ENCODE measurements at places on chromosomes 2 and 18.

DNA sequence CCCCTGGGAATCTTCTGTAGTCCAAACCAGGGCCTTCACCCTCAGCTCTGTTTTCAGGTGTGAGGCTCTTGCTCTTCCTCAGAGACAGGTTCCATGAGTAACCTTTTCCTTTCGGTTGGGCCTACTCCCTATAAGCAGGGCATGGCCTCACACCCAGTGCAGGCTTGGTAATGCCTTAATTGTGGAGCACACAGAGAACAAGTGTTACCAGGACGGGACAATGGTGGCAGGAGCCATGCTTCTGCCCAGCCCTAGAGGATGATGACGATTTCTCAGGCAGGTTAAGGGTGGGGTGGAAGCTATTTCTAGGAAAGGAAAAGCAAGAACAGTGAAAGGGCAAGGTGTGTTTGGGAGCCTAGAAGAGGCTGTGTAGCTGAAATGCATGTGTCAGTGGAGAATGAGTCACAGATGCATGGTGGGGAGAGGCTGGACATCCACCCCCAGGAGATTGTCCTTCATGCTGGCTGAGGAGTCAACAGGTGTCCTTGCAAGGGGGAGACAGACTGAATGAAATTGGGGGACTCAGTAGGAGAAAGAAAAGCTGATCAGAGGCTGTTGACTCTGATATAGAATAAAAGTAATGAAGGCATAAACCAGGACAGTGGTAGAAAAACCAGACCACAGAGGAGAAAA lies 22.0 kb upstream of the SERPINB12 start:
- DNase-seq = no peak

- peak; percentile 57 for DNase-seq
These were observed at the start of gene KIF3C for GRCh38 chr2:25982273-25982967. KIF3C (minus strand) TSS chr2:25982497; CDS start chr2:25981917, 580 bp downstream.

DNA sequence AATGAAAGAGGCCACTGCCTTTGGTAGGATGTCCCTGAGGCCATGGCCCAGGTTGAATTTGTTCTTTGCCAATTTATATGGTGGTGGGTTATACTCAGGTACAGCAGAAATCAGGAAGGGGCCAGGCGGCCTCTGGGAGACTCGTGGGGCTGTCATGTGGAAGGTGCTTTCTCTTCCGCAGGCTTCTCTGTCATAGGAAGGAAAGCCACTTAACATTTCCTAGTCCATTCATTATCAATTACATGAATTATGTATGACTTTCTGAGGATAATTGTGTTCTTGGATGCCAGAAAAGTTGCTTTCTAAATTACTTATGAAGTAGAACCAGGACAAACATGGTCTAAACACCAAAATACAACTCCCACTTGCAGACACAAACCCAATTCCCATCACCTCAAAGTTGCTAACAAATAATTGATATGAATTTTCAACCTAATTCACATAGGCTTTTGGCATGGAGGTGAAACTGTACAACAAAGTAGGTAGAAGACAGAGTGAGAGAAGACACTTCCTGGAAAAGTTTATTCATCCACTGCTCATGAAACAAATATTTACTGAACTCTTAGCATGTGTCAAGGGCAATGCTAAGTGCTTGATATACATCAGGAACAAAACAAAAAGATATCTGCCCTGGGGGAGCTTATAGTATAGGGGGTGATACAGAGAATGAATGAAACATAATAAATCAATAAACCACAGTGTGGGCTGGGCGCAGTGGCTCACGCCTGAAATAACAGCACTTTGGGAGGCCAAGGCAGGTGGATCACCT lies 50.5 kb upstream of the CHMP1B start:
- no peak for DNase-seq

DNA sequence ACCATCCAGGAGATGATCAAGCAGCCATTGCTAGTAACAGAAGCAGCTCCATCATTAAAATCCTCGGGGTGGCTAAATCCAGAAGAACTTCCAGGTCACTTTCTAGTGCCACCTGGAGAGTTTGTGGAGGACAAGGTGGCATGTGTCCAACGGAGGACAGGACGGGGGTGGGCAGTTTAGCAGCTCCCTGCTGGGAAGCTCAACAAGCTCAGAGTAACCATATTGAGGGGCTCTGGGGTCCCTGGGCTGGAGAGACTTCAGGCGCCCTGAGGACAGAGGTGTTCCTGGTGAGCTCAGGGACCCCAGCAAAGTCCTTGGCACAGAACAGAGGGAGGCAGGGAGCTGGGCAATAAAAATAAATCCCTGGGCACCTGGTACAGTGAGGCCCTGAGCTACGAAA lies 140.0 kb upstream of the FHL2 start:
- no peak for DNase-seq
